ENCODE measurements at places on chromosomes 7 and 10.

DNA sequence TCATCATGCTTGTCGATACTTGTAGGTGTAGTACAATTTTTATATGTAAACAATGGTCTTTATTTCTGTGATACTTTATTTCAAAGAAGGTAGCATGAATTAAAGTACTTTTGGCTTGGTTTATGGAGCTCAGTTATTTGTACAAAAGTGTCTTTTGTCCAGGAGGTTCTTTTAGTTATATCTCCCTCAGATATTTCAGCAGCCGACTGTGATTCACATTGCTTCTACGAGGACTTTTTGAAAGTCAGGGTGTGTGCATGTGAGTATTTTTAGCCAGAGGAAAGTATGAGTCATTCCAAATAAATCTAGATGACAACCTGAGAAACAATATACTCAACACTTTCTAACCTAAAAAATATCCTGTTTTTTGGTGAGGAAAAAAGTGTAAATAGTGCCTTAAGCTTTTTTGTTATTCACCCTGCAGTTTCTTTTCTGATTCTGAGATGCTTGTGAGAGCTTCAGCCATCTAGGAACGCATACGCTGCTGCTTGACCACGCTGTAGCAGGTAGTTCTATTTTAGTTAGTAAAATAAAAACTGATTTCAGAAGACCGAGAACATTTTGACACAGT lies 595 bp upstream of the SUN1 start:
- DNase-seq: no peak

DNA sequence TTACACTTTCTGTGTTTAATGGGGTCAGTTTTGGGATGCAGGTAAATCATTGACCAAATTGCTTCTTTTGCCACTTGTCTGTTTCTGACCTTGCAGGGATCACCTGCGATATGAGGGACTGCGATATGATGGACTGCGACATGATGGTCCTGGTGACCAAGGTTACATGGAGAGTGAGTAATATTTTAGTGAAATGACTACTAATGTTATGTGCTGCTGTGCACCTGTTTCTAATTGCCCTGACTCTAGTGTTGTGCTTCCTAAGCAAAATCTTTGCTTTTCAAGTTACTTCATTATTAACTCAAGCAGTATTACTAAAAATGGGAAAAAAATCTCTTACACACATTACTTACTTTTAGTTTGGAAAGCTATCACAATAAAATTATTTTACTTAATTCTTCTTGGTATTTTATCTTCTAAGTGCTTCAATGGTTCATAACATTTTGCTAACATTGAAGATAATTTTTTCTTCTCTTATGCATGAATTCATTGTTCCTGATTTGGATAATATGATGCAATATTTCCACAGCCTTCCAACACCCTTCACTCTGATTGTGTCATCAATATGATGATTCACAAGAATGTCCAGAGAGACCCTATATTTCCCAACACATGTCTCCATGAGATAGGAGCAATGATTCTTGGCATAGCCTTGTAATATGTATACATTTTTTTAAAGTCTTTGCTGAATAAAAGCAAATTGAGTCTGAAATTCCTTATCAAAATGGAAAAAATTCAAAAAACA lies 306.2 kb upstream of the AKR1E2 start:
- no peak for DNase-seq

DNA sequence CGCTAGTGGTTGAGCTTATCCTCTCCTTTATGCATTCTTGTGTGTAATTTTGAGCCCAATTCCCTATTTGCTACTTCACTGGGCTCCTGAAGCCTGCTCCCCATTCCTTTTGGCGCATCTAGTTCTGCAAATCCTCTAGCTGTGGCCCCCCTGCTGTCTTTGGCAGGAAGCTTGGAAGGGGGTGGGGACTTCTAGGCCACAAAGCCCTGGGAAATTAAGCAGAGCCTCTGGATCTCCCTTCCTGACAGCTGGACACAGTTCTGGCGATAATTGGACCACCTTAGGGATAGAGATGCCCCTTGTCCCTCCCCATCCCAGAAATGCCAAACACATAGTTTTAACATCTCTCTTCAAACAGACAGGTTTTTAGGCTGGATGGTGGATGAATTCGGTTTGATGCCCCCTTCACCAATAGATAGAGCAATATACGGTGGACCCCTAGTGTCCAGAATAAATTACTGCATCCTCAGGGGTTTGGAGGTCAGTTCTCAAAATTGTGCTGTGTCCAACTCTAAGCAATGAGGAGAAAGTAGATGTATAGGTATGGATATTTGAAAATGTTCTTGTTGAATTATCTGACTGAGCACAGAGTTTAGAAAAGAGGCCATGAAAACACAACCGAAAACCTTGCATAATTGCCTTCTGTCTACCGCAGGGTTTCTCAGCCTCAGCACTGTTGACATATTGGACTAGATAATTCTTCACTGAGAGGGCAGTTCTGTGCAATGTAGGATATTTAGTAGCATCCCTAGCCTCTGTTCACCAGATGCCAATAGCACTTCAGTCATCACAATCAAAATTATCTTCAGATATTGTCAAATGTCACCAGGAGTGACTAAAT lies 75.5 kb downstream of the PAPSS2 start:
- no peak for DNase-seq

DNA sequence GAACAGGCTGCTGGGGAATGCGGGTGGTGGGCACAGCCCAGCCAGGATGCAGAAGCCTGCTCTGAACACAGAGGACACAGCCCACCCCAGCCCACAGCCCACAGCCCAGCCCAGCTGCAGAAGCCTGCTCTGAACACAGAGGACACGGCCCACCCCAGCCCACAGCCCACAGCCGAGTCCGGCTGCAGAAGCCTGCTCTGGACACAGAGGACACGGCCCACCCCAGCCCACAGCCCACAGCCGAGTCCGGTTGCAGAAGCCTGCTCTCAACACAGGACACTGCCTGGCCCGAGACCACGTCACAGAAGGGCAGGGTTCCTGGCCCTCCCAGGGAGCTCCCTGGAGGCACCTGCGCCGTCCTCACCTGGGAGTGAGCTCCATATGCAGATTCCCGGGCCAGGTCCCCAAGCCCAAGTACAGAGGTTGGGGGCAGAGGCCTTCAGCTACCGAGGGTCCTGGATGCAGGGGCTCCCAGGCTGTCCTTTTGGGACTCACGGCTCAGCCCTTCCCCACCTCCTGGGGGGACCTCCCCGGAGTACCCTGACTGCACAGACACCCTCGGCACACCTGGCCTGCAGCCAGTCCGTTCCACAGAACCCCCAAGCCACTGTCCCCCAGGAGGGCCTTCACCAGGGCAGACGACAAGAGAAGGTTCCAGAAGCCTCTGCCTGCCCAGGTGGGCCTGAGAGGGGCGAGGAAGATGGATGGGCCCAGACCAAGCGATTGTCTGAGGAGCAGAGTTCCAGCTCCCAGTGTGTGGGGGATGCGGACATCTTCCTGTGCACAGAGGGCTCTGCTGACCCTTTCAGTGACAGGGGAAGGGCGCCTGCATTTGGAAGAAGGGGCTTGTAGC lies 23.7 kb upstream of the FOXL3 start:
- no peak for DNase-seq

DNA sequence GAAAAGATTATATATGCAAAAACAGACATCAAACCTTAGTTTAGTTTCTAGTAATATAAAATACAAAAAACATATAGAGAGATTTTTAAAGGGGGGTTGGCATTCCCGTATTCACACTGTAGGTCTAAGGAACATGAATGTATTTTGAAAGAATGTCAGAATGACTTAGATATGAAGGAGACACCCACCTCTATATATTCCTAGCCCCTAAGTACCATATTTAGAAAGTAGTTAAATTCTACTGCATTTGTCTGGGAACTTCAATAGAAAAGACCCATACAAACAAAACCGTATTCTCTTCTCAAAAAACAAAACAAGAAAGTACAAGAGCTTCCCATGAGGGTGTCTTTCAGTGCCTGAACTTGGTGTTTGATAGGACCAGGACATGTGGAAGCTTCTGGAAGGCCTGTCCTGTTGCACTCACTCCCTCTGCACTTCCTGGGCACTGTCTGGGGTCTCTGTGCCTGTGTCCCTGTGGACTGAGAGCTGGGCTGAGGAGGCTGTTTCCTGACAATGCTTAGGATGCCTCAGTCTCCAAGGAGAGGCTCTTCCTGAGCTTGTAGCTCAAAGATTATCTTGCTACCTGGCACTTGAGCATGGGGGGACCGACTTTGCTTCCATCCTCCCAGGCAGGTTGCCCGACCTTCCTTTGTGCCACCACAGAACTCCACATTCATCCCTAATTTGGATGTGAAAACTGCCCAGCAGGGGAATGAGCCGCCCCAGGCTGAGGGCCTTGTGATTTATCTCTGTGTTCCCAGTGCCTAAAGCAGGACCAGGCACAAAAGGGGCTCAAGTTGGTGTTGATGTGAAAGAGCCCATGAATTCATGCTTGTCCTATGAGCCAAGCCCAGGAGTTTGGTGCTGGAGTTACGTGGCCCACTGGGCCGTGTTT lies 44.4 kb upstream of the KLF6 start:
- DNase-seq: no peak

GRCh38 chr10:26044141-26044749 lies 110.2 kb downstream of the MYO3A start:
- DNase-seq: no peak

GRCh38 chr10:123562811-123563580 lies 103.2 kb upstream of the GPR26 start:
- no peak for DNase-seq

GRCh38 chr10:24571870-24572450 lies 151.7 kb downstream of the ARHGAP21 start:
- no peak for DNase-seq

DNA sequence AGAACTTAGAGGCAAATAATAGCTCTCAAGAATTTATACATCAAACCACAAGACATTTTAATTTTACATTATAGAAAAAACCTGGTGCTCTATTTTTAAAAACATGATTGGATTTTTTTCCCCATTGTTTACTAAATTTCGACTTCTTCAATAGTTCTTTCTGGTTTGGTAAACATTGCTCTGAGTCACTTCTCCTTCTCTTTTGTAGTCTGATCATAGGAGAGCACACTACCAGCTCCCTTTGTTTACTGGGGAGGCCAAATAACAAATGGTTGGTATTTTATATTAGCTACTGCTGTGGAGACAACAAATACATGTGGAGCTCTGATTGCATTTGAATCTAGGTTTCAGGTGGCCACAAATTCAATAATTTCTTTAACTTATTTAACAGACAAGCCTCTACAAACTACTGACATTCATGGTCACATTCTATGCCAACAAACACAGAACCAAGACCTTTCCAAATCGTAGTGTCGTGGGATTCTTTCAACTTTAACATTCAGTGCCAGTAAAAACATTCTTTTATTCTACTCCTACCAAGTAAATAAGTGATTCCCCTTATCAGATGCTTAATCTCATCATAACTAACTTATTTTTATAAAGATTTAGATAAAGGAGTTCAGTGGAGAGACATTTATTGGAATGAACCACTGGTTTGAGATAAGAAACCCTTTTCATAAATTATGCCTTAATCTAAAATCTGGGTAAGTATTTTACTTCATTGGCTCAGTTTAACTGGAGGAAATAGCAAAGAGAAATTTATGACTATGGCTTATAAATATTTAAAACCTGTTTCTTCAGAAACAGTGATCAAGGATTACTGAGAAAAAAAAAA lies 17.7 kb upstream of the FXYD4 start:
- no peak for DNase-seq

GRCh38 chr7:32481176-32481575 lies 9.0 kb downstream of the LSM5 start:
- no peak for DNase-seq

- no peak for DNase-seq
Observed at GRCh38 chr10:91464500-91464899, 54.4 kb downstream of the HECTD2 start.

- no peak for DNase-seq
Observed at GRCh38 chr10:73965890-73966768, 31.8 kb upstream of the VCL start.

GRCh38 chr10:127150136-127150535 lies 46.3 kb downstream of the INSYN2A start:
- no peak for DNase-seq

GRCh38 chr7:1395211-1396070 lies 63.8 kb downstream of the MICALL2 start:
- no peak for DNase-seq

DNA sequence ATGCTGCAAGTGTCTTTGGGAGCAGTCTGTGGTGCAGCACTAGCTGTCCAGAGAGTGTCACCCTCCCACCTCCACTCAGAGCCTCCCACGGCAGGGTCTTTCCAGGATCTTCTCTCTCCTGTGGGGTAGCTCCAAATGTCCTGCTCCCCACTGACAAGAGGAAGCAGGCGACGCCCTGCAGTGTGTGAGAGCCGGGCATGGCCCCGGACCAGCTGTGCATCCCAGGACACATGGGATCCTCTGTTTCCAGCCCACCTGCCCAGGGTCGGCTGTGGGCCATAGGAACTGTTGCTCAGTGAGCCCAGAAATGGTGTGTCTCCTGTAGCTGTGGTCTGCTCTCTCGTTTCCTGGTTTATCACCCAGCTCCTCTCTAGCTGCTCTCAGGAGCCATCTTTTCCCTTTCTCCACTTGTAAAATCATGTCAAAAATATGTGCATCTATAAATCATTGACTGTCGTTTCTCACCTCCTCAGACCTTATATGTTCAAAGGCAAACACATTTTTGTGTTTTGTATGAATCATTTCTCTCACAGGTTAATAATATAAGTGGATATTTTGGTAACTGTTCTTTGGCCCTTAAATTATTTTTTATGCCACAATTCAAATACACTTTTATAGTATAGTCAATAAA lies 74.9 kb downstream of the VWC2 start:
- no peak for DNase-seq

DNA sequence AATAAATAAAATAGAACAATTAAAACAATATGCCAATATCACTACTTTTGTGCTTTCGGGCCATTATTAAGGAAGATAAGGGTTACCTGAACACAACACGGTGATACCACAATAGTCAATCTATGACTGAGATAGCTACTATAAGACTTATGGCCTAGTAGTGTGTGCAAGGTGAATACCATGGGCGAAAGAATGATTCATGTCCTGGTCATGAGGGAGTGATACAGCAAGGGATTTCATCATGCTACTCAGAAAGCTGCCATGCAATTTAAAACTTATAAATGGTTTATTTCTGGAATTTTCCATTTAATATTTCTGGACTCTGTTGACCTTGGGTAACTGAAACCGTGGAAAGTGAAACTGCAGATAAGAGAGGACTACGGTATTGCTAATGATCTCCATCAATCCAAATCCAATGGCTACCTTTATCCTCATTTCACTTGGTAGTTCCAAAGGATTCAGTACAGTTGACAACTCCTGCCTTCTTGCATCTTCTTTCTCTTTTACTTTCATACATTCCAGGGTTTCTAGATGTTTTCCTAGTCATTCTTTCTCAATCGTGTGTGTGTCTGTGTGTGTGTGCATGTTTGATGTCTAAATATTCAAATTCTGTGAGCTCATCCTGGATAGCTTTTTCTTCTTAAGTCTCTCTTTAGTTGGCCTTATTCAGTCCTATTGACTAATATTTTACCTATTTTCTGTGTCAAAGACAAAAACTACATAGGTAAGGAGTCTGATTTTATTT lies 100.5 kb upstream of the MAGI2 start:
- DNase-seq: no peak

Data from stimulated activated CD4-positive, alpha-beta T cell treated with anti-CD3 and anti-CD28 coated beads, TNF-alpha, amount 100 ng/mL, for 4 hours (primary cell).